ENCODE measurements at places on chromosomes 16 and 17. TPM values are rescaled to one million over a fixed set of nuclear protein-coding genes. Genes with fewer than 3 reads are reported as not detected.

DNA sequence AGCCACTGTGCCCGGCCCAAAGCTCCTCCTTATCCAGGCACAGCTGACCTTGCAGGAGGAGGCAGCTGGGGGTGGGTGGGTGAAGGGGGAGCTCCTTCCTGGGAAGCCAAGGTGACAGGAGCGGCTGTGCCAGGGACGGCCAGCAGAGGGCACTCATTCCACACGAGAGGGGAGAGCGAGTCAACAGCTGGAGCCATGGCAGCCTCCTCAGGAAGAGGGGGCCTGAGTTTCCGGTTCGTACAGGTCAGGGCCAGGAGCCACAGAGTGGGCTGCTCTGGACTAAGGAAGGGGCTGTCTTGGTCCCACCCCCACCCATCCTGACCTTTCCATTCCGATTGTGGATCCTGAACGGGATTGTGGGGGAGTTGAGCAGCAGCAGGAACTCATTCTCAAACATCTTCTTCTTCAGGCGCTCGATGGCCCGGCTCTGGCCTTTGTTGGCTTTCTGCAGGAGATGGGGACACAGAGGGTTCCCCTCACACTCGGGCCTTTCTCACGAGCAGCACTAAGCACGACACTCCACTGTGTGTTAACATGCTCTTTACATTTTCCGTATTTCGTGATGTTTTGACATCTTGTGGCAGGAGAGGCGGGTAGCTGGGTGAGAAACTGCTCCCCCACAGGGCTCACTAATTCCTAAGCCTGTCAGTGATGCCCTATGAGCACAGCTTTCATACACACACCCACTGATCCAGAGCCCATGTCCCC lies 61.6 kb downstream of the TIMM22 start:
- no peak for ATAC-seq

DNA sequence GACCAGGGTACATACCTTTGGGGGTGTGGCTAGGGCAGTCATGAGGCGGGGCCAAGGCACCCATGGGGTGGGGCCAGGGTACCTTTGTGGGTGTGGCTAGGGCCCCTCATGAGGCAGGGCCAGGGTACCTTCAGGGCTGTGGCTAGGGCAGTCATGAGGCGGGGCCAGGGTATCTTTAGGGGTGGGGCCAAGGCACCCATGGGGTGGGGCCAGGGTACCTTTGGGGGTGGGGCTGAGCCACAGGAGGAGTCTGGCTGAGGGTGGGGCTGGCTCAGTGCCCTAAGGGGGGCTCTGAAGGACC lies 3.5 kb downstream of the GNG13 start:
- ATAC-seq = no peak

Gene CDH1
- 1.1 TPM for total RNA-seq

GRCh38 chr16:54053891-54054820 lies 232.4 kb downstream of the IRX3 start:
- peak; percentile 7 for ATAC-seq

- ATAC-seq = peak; percentile 88
Measured at GRCh38 chr16:27123795-27124409, 57.2 kb downstream of the C16orf82 start.

DNA sequence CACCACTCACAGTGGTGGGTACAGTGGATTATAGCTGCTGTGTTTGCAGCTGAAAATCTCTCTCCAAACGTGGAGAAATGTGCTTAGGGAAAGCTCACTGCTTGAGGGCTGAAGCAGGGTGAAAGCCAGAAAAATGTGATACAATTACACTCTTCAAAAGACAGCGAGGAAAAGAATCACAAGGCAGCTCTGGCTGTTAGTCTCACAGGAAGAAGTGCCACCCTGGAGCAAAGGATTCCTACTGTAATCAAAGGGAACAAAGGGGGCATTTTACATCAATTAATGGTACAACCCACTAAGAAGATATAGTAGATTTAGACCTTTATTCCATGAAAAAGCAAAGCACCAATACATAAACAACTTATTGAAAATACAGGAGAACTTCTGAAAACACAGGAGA lies 48.1 kb upstream of the IRX5 start:
- ATAC-seq = no peak

GRCh38 chr17:75826561-75827307 lies 17.5 kb downstream of the UNC13D start:
- ATAC-seq = no peak

Gene HBA1
- not detected for total RNA-seq

Gene CLEC18B
- 8.0 TPM for total RNA-seq

Gene MYH2
- not detected for total RNA-seq
